ENCODE measurements at places on chromosomes 7 and 10. TPM values are rescaled to one million over a fixed set of nuclear protein-coding genes. Genes with fewer than 3 reads are reported as not detected.
A peak's percentile ranks its signal among the peaks of the same experiment; 100 is the strongest.

DNA sequence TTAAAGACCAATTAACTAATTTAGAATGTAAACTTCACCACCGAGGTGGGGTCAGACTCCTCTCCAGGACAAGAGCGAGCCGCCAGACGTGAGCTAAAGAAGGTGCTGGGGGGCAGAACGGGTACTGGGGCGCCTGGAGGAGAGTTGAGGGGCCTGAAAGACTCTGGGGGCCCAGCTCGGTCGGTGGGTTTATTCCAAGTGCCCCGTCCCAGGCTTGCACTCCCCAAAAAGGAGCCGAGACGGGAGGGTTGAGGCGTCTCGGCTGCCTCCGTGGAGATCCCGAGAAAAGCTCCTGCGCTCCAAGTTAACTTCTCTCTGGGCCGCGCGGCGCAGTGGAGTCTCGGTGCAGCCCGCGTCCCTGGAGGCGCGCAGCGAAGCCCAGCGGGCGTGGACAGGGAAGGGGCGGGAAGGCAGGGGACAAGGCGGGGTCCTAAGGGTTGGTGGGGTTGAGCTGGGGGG lies 553.3 kb downstream of the TFEC start:
- DNase-seq, result no peak

DNA sequence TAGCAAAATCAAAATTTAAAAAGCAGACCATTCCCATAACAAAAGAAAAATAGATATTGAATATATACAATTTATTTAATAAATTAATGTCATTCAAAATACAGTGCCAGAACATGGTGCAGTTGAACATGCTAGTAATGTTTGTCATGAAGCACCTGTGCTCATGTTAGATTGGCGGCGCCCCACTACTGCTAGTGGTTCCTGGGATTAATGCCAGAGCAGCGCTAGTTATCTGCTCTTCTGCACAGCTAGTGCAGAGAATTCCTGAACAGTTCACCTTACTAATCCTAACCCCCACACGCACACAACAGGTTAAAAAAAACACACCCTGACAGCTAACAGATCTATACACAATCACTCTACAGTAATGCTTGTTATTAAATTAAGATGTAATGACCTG lies 23.4 kb downstream of the KBTBD2 start:
- no peak for DNase-seq

Gene EIF3B
- total RNA-seq, result 87.0 TPM

- DNase-seq, result peak; percentile 72
These were observed 433.6 kb downstream of the ACTR3B start for GRCh38 chr7:153193144-153193595.

DNA sequence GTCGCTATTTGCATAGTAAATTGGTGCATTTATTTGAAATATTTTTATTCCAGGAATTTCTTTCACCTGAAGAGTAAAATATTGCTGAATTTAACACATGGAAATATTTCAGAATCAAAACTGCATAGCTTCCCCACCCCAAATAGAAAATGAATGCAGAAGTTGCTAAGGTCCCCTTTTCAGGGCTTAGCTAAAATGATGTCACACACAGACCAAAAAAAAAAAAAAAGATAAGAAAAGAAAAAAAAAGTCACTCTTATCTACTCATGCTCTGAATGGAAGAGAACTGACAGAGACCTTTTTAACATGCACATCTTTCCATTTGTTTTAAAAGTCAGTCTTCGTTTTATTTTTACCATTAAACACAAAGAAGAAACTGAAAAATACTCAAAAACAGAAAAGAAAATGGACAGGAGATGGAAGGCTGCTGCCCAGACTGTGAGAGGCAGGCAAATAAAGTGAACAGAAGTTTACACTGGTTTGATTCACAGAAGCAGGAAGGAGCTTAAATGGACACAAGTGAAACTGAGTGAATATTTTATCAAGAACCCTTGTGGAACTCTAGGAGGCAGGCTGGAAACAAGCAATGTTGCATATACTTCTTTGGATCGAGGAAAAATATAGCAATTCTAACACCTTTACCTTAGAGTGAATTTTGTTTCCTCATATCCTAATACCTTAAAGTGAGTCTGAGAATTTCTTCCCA lies 32.0 kb downstream of the PSMC2 start:
- peak; percentile 61 for DNase-seq

Gene C7orf33
- total RNA-seq, result not detected

DNA sequence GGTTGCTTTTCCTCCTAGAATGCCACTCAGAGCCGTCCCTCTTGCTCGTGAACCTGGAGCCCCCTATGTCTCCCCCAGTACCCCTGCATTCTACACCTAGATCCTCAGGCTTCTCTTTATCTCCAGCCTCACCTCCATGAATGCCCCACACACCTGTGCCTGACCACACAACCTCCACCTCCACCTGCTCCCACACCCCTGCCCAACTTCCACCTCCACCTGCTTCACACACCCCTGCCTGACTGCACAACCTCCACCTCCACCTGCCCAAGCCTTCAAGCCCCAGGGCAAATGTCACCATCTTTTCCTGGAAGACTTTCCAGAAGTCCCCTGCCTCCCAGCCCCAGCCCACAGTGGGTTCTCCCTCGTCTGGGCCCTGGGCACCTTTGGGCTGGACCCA lies 6.9 kb upstream of the LFNG start:
- DNase-seq, result no peak

DNA sequence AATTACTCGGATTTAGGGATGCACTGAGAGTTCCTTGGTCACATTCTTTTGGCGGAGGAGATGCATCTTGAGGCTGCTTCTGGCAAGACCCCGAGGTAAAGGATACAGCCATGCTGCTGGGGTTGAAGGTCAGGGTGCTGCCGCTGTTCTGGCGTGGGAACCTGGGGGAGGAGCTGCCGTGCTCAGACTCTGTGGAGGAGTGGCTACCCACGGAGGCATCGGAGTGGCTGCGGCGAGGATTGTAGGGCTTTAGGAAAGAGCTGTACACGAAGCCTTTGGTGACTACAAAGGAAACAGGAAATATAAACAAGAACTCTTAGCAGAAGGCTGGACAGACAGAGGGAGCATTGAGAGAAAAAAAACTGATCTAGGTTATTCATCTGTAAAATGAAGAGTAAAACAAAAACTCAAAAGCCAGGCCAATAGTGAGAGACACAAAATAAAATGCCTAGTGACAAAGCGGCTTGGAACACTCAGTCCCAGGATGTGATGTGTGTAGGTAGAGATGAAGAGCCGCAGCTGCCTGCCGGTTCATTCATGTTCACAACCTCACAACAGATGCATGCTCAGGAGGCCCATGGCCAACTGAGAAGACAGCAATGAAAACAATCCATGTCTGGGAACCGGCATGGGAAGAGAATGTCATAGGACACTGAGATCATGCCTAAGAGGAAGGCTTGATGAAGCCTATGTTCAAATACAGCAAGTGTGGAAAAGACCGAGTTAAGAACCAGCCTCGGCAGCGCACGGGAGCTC lies 97.8 kb downstream of the ABCC2 start:
- DNase-seq, result no peak

- DNase-seq, result no peak
These were observed 66.0 kb downstream of the ST7 start for GRCh38 chr7:117019287-117019686.

- no peak for DNase-seq
These were observed at the start of gene ABCC2 for GRCh38 chr10:99782447-99783286. Gene ABCC2, plus strand, starts transcription at chr10:99782640. Its CDS starts 205 bp downstream, at chr10:99782845.

- no peak for DNase-seq
These were observed 144.4 kb downstream of the ARID5B start for GRCh38 chr10:62045765-62046521.

DNA sequence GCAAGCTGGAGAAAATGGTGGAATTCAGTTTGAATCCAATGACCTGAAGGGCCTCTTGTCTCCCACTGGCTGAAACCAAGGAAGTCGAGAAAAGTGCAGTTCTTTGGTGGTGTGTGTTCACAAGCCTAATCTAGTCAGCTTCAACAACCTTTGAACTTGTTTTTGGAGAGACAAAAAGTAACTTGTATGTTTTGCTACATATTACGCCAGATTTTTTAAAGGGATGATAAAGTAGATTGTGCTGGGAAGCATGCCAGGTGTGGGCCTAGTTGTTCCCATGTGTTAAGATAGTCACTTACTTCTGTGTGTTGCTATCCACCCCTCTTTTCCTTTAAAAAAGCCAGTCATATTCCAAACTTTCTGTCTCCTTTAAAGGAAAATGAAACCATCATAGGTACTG lies 79.7 kb upstream of the FAM3C start:
- no peak for DNase-seq
